Right lung (tissue), 10 donors: ENCODE measurements at places on chromosomes 5 and 9.
A peak's percentile ranks its signal among the peaks of the same experiment; 100 is the strongest.

GRCh38 chr5:68423154-68423811 is 207.7 kb downstream of the PIK3R1 start:
- DNase-seq, result no peak

DNA sequence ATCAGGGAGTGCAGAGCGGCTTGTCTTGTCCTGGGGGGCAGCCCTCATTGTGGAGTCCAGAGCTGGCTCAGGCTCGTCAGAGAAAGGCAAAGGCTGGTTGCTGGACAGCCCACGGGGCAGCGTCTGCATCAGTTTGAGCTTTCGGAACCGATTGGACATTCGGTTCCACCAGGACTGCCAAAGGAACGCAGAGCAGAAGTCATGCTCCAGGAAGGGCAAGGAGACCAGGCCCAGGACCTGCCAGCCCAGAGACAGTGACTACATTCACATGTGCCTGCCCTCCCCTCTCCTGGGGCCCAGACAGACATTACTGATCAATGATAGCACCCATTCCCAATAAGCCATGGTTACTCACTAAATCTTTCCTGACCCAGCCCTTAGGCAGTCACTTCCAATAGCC is 18.1 kb downstream of the ANKS6 start:
- DNase-seq, result no peak

GRCh38 chr9:101567725-101568350 is 26.9 kb downstream of the PPP3R2 start:
- DNase-seq, result no peak

DNA sequence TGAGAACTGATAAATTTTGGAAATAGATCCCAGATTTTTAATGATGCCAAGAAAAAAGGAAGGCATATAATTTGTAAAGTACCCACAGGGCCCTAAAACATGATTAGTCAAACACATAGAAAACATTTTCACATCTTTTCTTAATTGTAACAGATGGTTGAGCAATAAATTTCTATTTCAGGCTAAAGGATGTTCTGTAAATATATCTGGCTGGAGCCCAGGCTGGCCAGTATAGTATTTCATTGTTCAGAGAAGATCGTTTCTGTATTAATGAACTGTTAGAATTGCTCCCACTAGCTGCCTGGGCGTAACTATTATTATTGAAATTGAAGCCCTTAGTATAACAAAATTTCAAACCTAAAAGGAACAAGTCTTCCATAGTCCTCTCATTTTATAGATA is 105.3 kb upstream of the SMC2 start:
- peak; percentile 6 for DNase-seq

- DNase-seq, result no peak
These were observed 37.6 kb downstream of the SVEP1 start for GRCh38 chr9:110541950-110542349.

- no peak for DNase-seq
These were observed 22.2 kb downstream of the SLC46A2 start for GRCh38 chr9:112868461-112868860.

- no peak for DNase-seq
These were observed 4.5 kb downstream of the CCNH start for GRCh38 chr5:87408204-87408603.

GRCh38 chr9:129852579-129852978 is 17.3 kb downstream of the USP20 start:
- DNase-seq, result no peak

- DNase-seq, result no peak
These were observed 94.4 kb upstream of the IL6ST start for GRCh38 chr5:56088967-56089829.

- no peak for DNase-seq
These were observed 120.6 kb downstream of the PTTG1 start for GRCh38 chr5:160542281-160542680.

- DNase-seq, result peak; percentile 54
These were observed 125.5 kb upstream of the FAM174A start for GRCh38 chr5:100409660-100410151.

GRCh38 chr9:130213911-130214761 is 41.9 kb downstream of the NCS1 start:
- no peak for DNase-seq

- DNase-seq, result no peak
These were observed 46.0 kb downstream of the ADAMTS19 start for GRCh38 chr5:129506086-129506485.

DNA sequence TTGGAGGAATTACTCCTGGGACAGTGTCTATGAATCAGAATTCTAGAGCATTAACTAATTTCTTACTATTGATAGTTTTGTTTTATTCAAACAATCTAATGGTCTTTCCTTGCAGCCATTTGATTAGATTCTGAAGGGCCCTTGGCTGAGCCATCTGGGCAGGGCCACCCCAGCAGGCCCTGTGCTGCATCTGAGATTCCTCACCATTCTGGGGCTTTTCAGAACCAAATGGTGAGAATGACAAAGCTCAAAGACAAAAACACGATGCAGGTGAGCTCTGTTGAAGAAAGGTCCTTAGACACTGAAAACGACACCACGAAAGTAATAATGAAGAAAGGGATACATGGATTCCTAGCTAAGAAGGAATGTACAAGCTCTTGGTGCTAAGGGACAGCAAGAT is 321.0 kb upstream of the IRX4 start:
- DNase-seq, result no peak

GRCh38 chr5:89236900-89237299 is 353.9 kb upstream of the MEF2C start:
- no peak for DNase-seq

DNA sequence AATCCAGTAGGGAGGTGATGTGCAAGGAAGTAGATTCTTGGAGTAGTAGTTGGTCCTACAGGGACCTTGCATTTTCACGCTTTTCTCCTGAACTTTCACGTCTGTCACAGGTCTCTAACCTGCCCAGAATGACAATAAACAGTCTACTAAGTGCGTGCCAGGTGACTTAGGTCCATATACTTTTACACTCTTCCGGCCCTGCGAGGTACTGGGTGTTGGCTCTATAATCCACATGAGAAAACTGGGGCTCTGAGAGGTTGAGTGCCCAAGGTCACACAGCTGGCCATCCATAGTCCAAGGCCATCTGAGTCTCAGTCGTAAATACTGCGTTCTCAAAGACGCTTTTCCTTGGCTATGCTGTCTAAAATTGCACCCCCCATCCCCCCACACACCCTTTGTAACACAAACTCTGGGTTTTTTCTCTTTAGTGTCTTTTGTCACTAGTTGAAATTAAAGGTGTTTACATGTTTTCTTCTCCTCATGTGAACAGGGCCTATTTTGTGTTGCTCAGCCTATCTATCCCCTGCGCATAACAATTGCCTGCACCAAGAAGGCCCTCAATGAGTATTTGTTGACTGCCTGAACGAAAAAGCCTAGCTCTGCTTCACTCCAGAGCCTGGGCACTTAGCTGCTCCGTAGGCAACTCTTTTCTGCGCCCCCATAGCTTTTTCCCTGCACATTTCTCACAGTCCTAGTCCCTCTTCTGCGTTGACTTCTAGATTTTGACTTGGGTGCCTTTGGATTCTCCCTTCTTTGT is 943 bp downstream of the SFXN1 start:
- DNase-seq, result no peak

GRCh38 chr5:177023303-177023664 is 788 bp downstream of the ZNF346 start:
- DNase-seq, result no peak

- no peak for DNase-seq
These were observed 215.7 kb upstream of the S1PR3 start for GRCh38 chr9:88775559-88775958.

DNA sequence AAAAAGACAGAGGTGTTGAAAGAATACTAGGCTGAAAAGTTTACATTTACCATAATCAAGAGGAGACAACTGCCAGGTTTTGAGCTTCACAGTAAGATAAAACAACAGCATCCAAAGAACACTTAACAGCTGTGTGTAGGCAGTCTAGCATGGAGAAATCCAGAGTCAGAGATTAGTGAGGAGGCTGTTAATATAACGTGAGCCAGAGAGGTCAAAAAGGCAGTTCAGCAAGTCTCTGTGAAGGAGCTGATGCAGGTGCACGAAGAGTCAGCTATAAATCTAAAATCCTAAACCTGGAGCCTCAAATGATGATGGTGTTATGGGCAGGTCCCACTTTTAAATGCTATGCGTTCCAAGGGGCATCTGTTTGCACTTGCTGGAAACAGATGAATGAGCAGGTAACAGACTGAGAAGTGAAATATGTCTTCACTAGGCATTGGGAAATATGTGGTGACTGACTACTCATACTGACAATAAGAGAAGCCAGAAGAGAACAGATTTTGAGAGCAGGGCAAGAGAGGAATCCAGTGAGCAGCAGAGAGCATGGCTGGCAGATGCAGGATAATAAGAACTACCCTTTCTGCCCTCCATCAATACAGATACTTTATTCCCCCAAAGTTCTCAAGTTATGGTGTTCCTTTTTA is 8.7 kb downstream of the APTX start:
- DNase-seq, result no peak

DNA sequence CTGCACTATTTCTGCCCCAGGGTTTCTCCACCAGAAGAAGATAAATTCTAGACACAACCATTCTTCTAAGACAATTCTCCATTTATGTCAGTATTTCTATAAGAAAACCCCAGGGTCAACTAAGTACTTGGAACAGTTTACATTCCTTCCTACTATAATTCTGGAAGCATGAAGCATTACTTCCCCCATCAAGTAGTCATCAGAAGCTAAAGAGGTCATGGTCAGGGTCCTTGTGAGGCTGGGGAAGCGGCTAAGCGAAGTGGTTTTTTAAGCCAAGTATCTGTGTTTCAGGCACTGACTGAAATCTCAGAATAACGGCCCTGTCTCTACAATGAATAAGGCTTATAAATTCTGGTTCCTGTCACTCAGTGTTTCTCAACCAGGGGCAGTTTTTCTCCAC is 197.8 kb downstream of the GLIS3 start:
- no peak for DNase-seq

GRCh38 chr5:62268234-62268633 is 37.8 kb upstream of the KIF2A start:
- DNase-seq, result peak; percentile 20
